ENCODE measurements at places on chromosomes 1 and 21.

GRCh38 chr1:46520063-46520911 lies 30.7 kb downstream of the DMBX1 start:
- DNase-seq: no peak

GRCh38 chr1:9815150-9815549 lies 8.6 kb downstream of the CLSTN1 start:
- no peak for DNase-seq

DNA sequence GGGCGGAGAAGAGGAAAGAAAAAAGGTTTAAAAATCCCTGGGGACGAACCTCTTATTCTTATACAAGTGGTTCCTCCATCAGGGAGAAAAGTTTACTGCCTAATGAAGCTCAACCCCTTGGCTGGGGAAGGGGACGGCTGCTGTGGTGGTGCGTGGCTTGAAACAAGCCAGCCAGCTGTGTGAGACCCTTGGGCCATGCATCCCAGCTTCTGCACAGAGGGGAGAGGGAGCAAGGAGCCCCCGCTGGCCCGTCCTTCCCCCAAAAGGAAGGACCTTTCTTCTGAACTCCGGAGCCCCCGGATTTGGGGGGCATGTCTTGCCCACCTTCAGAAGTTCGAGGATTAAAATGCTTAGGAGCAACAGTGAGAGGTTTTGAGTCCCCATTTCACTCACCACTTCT lies 67.3 kb downstream of the STUM start:
- no peak for DNase-seq

DNA sequence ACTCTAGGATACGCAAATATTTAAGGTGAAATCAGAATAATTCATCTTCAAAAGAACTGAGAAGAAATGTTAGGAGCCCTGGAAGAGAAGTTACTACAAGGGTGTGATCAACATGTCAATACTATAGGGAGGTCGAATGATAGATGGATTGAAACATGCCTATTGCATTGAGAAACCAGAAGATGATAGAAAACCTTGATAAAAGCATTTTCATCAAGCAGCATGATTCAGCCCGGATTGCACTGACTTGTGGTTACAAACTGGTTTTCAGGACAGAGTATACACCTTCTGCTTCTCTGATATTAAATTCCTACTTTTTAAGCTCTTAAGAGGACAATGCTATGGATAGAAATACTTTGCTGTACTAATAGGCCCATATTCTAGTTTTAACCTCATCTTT lies 164.2 kb downstream of the FMN2 start:
- no peak for DNase-seq

- DNase-seq: no peak
Observed at GRCh38 chr1:7570311-7570710, 200.8 kb upstream of the VAMP3 start.

DNA sequence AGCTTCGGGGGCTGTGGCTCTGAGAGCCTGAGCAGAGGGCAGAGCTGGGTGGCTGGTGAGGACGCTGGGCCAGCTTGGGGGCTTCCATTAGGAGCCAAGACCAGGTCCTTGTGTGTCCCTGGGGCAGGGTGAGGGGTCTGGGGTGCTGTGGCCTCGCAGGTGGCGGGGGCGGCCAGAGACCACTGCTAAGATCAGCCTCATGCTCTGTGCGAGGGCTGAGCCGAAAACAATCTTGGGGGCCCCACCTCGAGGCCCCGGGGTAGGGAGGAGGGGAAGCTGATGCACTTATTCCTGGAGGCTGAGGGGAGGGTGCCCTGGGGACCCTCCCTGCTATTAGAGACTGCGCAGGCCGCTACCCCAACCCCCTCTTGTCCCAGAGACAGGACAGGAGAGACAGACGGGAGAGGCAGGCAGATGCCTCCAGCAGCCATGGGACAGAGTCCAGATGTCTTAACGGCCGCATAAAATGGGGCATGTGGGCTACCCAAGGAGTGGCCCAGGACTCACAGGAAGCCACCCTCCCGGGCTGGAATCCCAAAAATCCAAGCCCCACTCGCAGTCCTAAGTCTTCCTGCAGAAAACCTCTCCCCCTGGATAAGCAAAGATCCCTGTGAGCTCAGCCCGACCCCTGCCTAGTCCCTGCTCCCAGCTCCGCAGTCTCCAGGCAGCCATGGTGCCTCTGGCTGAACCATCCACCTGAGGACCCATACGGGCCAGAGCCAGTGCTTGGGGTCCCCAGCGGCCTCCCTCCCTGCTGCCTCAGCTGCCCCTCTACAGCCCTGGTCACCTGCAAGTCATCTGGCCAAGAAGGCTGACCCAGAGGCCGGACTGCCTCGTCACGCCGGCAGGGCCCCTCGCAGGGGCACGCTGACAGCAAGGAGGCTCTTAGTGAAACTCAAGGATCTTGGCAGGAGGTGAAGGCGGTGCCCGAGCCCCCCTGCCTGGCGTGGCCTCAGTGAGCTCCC lies 43.6 kb upstream of the COL18A1 start:
- DNase-seq: no peak

DNA sequence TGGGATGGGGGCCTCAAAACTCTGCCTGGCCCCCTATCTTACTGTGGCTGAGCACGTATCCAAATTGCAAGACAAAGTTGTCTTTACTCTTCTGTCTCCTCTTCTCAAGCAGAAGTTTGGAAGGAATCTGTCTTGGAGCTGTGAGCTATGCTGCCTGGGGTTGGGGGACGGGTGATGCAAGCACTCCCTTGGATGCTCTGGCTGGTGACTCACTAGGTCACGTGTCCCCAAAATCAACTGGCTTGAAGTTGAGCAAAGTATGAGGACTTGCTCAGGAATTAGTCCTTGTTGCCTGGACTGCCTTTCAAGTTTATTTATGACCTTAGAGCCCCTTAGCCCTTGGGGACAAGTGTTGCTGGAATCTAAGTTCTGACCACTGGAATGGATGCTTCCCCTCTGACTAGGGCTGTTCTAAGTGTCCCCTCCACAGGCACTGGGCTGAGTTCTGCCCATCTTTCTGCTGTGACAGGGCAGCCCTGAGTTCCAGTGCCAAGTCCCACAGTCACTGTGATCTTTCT lies 269.5 kb downstream of the HHAT start:
- no peak for DNase-seq

- no peak for DNase-seq
Observed at GRCh38 chr1:215835951-215836350, 268.8 kb downstream of the KCTD3 start.

Measured in activated T-helper 1 cell treated with anti-CD3 and anti-CD28 coated beads, Interleukin-2, amount 50 U/mL, for 16 hours (primary cell).